Activated T-helper 9 cell treated with anti-CD3 and anti-CD28 coated beads, Interleukin-2, amount 50 U/mL, for 16 hours (primary cell): ENCODE measurements at places on chromosomes 4 and X.

GRCh38 chr4:169619518-169619957 is 840 bp upstream of the CLCN3 start:
- peak; percentile 25 for DNase-seq

DNA sequence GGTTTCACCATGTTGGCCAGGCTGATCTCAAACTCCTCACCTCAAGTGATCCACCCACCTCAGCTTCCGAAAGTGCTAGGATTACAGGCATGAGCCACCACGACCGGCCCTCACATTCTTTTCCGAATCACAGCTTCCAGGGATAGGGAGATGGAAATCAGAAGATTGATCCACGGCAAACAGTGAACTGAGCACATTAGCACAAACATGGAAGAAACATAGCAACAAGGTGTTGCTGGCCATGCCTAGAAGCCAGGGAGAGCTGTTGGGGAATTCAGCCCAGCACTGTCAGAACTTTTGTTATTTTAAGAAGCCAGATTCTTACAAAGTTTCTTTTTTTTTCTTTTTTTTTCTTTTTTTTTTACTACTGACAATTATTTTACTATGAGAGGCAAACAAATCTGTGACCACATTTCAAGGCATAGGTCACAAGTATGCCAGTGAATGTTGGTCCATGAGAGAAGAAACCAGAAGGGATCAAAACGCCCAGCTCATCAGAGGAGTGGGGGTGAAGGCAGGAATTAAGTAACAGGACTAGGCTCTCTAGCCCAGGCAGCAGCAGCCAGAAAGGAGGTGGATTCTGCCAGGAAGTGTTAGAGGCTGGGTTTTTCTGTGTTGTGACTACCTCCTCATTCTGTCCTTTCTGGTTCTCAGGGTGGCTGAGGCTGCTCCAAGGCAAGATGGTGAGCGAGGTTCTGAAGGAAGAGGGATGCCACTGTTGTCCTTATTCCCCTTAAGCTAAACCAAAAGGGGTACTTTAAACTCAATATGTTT is 44.1 kb downstream of the TEC start:
- DNase-seq: no peak

- DNase-seq: peak; percentile 19
Measured at GRCh38 chr4:122458625-122459024, 2.1 kb upstream of the IL2 start.

DNA sequence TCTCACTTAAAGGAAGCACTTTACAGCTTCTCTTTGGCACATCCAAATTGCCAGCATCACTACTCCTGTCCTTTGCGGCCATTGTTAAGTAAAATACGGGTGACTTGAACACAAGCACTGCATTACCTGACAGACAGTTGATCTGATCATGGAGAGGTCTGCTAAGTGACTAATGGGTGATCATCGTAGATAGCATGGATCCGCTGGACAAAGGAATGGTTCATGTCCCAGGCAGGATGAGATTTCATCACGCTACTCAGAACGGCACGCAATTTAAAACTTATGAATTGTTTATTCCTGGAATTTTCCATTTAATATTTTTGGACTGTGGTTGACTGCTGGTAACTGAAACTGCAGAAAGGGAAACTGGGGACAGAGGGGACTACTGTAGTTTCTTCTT is 94.1 kb downstream of the NEUROG2 start:
- no peak for DNase-seq

DNA sequence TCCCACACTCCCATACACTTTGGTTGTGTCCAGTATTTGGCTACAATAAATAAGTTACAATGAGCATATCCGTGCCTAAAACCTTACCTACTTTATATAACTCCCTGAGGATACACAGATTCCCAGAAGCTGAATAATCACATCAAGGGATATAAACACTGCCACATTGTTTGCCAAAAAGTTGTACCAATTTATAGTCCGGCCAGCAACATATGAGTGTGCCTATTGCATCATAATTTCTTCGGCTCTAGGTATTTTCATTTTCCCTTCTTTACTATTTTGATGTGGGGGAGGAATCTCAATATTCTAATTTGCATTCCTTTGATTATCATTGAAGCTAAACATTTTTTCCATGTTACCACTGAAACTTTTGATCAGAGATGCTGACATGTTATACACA is 146.4 kb downstream of the PCDH19 start:
- DNase-seq: no peak

- DNase-seq: no peak
Measured at GRCh38 chr4:120225527-120225926, 158.9 kb upstream of the MAD2L1 start.

- DNase-seq: no peak
Measured at GRCh38 chrX:53859890-53860289, 173.4 kb upstream of the HUWE1 start.

GRCh38 chr4:47863486-47863885 is 25.6 kb upstream of the CORIN start:
- DNase-seq: no peak

GRCh38 chrX:132214518-132214917 is 4.7 kb downstream of the RAP2C start:
- no peak for DNase-seq

- DNase-seq: no peak
Measured at GRCh38 chrX:71634366-71634765, 16.1 kb upstream of the CXCR3 start.

DNA sequence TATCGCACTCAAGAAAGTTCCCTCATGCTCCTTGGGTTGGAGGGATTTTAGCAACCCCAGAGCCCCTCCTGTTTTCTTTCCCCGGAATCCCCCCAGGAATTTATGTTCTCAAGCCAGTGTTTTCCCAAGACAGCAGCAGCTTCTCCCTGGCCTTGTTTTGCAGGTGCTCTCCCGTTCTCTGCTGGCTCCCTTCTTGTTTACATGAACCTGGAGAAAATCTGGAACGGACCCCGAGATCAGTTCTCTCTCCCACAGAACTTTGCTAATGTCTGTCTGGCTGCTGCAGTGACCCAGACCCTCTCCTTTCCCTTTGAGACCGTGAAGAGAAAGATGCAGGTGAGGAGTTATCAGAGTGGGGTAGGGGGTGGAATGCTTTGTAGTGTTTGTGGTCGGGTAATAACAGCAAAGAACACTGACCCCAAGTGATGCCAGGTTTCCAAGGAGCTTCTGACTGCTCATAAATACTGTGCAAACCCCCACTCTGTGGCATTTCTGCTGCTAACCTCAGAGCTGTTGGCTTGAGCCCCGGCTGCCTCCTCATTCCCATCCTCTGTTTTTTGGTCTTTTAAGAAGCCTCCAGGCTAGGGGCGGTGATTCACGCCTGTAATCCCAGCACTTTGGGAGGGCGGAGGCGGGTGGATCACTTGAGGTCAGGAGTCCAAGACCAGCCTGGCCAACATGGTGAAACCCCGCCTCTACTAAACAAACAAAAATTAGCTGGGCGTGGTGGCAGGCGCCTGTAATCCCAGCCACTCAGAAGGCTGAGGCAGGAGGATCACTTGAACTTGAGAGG is 11.1 kb downstream of the SLC25A43 start:
- DNase-seq: no peak

GRCh38 chrX:109632906-109633504 is 8.0 kb upstream of the KCNE5 start:
- no peak for DNase-seq

GRCh38 chrX:54843050-54843449 is 35.5 kb downstream of the MAGED2 start:
- DNase-seq: no peak

- DNase-seq: no peak
Measured at GRCh38 chr4:123339507-123340380, 56.9 kb upstream of the SPRY1 start.

- DNase-seq: no peak
Measured at GRCh38 chr4:99473131-99473530, 37.7 kb upstream of the C4orf17 start.

- DNase-seq: no peak
Measured at GRCh38 chr4:47654972-47655693, 170.1 kb downstream of the ATP10D start.
